Left renal pelvis (tissue), 4 donors: ENCODE measurements at places on chromosomes 12 and 14. TPM values are rescaled to one million over a fixed set of nuclear protein-coding genes. Genes with fewer than 3 reads are reported as not detected.

DNA sequence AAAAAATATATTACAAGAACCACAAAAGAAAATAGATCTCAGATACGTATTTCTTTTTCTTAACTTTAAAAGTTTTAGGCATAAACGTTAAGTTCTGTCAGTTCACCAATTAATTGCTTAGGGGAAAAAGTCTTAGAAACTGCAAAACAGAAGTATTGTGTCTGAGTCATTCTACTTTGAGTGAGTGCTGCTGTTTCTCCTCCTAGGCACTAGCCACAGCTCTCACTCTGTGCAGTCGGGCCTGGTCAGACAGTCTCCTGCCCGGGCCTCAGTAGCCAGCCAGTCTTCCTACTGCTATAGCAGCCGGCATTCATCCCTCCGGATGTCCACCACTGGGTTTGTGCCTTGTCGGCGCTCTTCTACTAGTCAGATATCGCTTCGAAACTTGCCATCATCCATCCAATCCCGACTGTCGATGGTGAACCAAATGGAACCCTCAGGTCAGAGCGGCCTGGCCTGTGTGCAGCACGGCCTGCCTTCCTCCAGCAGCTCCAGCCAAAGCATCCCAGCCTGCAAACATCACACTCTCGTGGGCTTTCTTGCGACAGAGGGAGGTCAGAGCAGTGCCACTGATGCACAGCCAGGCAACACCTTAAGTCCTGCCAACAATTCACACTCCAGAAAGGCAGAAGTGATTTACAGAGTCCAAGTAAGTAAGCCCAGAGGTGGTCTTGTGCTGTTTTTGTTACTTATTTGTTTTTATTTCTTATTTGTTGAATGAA, 201.3 kb downstream of the PCNX1 start:
- DNase-seq: no peak

DNA sequence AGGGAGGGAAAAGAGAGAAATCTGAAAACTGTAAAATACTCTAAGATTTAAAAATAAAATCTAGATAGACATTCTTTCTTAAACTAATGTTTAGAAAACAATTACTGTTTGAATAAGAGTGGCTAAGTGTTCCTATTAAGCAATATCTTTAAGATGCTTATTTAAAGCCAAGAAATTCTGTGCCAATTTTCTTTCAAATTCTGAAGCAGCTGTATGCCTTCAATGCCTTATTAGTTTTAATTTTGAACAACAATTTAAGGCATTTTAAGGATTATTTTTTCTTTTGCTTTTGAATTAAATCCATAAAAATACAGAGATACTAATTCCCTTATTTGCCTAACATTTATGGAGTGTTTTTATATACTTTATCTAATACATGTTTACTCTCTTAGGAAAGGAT, 50.3 kb upstream of the KITLG start:
- DNase-seq: no peak

DNA sequence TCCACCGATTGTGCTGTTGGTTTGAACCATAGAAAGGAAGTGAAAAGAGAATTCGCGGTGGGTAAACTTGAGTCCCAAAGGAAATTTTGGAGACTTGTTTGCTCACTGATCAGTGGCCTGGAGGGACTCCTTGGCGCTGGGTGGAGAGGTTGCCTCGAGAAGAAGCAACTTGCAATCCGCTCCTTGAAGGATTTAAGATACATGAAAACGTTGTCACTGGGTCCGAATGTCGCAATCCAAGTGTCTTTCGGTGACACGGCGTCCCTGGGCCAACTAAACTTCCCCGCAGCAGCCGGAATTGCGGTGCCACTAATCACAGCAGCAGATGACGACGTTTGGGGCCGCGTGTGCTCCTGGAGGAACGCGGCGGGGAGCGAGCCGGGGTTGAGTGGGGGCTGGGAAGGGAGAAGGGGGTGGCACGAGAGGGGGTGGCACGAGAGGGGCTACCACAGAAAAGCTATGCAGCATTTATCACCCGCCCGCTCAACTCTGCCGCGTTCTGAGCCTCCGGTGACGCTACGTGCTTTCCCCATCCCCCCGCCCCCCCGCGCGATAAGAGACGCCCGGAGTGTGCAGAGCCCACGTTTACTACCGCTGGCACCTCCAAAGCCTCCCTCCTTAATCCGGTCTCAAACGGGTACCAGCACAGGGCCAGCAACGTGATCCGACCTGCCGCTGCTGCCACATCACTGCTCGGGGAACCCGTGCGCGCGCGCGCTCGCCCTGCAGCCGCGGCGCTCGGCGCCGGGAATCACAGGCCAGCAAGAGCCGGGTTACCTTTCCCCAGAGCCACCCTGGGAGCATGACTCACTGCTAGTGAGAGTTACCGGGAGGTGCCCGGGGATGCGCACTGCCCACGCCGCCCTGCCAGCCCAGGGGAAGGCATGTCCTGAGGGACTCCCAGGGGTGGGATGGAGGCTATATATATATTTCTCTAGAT, 833 bp upstream of the BHLHE41 start:
- no peak for DNase-seq

The RASSF9 gene
- 19.0 TPM for polyA plus RNA-seq

The COPS7A gene
- polyA plus RNA-seq: 67.7 TPM

DNA sequence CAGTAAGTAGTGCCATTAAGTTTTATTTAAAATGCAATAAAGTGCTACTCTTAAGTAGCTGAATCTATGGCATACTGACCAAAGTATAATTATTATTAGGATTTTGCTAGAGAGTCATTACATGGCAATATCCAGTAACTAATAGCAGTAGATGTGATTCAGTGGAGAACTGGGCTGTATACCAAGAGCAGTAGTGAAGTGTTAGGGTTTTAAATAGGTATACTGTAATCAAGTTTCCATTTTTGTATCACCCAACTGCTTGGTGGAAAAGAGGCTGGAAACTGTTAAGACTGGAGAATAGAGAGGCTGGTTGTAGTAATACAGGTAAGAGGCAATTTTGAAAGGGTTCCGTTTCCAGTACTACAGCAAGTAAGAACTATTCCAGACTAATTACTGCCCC, 13.3 kb upstream of the LLPH start:
- no peak for DNase-seq
